ENCODE measurements at places on chromosomes 6 and 20.

- DNase-seq: no peak
These were observed 97.3 kb downstream of the CAP2 start for GRCh38 chr6:17490724-17491123.

GRCh38 chr6:160697826-160698225 is 4.2 kb upstream of the PLG start:
- DNase-seq: no peak

GRCh38 chr6:117907601-117908245 is 659 bp downstream of the SLC35F1 start:
- DNase-seq: no peak

DNA sequence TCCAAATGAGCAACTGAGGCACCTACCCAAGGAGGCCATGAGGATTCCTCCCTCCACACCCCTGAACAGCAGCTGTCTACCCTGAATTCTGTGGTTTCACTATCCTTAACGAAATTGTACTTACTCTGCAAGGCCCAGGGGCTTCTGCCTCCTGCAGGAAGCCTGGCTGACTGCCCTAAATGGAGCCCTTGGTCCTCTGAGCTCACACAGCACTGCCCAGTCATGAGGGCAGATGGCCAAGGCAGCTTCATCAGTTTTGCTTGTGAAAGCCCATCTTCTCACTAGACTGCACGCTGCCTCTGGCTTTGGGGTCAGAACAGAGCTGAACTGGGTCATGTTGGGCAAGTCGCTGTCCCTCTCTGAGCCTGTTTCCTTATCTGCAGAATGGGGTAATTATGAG is 26.4 kb upstream of the SIRPA start:
- no peak for DNase-seq

DNA sequence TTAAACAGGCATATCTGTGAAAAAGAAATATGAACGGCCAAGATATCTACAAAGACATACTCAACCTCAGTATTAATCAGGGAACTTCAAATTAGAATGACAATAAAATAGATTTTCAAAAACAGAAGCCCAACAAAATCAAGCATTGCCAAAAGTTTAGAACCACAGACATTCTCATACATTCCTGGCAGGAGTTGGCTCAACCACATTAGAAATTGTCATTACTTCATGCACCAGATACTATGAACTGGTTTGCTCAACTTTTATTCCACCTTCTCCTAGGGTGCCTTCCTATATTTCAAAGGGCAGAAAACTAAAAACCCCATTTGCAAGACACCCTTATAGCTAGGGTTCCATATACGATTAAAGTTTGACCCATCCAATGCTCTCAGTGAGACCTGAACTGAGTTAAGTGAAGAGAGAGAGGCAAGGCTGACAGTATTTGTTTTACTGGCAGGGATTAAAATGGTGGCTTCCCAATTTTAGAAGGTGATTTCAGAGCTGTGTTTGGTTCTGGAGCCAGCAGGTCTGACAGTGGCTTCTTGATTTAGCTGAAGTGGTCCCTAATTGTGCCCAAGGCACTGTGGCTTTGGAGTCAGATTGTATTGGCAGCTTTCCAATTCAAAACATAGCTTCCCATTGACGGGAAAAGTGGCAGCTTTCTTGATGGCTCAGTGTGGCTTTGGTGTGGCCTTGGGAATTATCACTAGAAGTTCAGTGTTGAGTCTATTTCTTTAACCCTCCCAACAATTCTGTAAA is 77.1 kb upstream of the CDYL start:
- no peak for DNase-seq

- no peak for DNase-seq
These were observed 294.8 kb upstream of the STXBP5 start for GRCh38 chr6:146909376-146909775.

GRCh38 chr6:19417713-19418112 is 419.5 kb upstream of the ID4 start:
- no peak for DNase-seq

DNA sequence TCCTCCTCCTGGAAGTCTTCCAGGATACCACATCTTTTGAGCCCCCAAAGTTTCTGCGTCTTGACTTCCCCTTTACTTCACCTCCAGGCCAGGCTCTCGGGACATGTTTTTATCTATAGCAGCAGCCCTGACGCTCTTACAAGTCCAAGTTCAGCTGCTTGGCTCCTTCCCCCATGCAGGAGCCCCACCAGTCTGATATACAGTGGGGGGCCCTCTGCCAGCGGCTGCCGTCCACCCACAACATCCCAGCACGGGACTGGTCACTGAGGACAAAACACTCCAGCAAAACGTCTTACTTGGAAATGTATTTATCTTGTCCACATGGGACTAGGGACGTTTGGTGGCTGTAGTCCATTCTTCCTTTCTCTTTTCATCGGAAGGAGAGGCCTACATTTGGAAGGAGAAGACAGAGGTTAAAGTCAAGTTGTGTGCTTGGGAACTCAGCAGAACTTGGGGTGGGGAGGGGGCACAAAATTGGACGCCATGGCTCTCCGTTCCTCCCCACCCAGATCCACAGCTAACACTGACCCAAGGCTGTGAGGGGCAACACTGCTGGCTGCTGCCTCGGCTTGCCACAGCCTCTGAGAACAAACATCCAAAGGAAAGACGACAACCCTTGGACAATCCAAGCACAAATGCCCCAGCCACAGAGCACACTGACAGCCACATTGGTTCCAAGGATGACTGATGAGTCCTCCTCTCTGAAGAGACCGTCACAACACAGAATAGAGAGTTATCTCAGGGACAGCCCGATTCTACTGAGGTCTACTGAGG is 79.2 kb downstream of the PRND start:
- DNase-seq: no peak

- DNase-seq: no peak
These were observed 170.8 kb upstream of the PHACTR1 start for GRCh38 chr6:12545619-12546409.

GRCh38 chr20:1934721-1935573 is 39.7 kb downstream of the SIRPA start:
- DNase-seq: peak; percentile 97

DNA sequence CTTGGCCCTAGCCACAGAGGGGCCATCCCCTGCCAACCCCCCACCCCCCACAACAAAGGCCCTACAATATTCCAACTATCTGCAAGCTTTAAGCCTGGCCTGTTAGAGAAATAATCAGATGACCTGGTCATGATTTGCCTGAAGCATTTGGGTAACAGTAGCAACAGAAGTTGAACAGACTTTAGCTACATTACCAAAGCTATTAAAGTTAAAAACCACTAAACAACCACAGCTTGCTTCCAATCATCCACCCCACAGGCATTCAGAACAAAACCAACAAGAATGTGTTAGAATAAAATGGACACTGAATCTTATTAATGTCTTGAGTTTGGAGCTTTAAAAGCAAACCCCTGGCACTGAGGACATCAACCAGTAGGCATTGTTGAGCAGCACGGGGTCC is 250.9 kb downstream of the LRFN2 start:
- DNase-seq: no peak

DNA sequence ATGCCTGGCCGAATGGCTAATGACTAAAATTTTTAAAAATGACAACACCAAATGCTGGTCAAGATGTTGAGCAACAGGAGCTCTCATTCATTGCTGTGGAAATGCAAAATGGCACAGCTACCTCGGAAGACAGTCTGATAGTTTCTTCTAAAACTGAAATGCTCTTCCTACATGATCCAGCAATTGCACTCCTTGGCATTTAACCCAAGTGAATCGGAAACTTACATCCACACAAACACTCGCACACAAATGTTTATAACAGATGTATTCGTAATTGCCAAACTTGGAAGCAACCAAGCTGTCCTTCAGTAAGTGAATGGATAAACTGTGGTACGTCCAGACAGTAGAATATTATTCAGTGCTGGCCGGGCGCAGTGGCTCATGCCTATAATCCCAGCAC is 56.4 kb upstream of the NCOA3 start:
- DNase-seq: no peak

DNA sequence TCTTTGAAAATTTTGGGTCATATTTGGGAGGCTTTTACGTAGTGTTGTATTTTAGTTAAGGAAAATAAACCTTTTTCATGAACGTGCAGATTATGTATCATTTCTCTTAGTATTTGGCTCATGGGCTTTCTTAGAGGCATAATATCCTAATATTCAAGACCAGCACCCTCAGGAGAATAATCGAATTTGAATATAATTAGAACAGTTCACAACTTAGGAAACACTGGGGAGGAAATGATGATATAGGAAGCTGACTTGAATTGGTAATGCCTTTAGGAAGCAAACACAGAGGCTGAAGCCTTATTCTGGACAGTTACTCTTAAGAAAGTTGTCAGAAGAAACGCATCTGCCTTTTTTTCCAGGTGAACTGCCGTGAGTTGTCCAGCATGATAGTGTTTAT is at the start of gene GFRAL:
Gene GFRAL (plus strand): TSS at position 301 of the 400 bp plus-strand sequence. CDS start 86 bp downstream, at position 387.
- DNase-seq: no peak
